ENCODE measurements at places on chromosomes 3 and 15.

DNA sequence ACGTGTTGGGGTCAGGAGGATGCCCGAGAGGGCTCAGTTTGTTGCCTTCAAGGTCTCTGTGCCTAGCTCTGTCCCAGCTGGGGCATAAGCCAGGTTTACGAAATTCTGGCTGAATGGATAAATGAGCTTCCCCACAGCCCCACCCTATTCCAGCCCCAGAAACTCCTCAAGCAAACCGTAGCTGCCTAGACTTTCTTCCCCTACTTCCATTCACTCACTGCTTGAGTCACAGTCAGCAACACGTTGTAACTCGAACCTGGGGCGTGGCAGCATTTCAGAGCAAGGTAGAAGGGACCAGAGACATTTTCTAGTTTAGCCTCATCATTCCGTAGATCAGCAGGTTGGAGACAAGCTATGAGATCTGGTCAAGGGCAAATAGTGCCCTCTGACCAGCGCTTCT is 24.2 kb downstream of the NMNAT3 start:
- DNase-seq, result no peak

- no peak for DNase-seq
Observed at GRCh38 chr15:68885070-68885469, 45.3 kb upstream of the SPESP1 start.

- no peak for DNase-seq
Observed at GRCh38 chr15:61383421-61383820, 154.3 kb upstream of the RORA start.

DNA sequence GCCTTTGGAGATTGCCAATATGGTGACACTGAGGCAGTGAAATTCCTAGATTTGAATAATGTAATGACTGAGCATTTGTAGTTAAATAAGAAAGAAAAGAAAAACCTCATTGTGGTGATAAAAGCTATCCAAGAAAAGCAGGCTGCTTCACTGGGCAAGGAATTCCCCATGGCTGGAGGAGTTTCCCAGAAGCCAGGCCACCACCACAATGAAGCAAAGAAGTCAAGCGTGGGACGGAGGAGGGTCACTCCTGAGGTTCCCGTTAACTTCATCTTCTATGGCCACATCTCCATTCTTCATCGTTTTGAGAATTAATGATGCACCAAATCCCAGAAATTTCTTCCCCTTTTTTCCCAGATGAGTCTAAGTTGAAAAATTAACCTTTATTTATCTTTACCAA is 185.8 kb upstream of the BCL6 start:
- no peak for DNase-seq

GRCh38 chr3:148309390-148310035 is 388.2 kb upstream of the AGTR1 start:
- DNase-seq, result no peak

- DNase-seq, result no peak
Observed at GRCh38 chr3:128323206-128324081, 143.2 kb downstream of the DNAJB8 start.

DNA sequence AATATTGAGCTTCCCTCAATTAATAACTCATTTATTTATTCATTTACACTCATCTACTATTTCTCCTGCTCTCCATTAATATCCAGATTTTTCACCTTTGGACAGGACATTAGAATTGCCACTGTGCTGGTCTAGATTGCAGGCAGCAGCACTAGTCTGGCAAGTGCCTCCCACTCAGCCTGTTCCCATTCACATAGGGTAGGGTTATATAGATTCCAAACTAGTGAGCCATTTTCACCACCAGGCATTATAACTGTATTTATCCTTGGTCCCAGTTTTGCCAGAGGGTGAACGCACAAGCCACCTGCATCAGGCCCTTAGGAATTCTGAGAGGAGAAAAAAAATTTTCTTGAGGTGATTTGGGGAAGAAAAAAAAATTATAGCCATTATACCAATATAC is 44.5 kb downstream of the ANAPC13 start:
- DNase-seq, result no peak

GRCh38 chr3:39137991-39138803 is 15.2 kb downstream of the CSRNP1 start:
- no peak for DNase-seq

DNA sequence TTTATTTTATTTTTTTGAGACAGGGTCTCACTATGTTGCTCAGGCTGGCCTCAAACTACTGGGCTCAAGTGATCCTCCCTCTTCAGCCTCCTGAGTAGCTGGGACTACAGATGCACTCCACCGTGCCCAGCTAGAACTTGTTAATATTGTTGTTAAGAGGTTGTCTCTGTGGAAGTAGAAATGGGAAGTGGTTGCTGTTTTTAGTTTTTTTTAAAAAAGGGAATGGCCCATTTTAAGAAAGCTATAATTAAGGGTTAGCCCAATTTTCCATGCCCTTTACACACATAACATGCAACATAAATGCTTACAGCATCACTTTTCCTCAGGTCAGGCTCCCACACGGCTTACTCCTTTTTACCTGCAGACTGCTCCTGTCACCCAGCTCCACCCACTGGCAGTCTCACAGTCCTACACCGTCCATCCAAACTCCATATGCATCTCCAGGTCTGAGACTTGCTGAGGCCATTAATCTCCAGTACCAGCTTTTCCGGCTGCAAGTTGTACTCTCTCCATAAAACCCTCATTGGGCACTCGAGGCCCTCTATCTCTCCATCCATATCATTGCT is 19.8 kb downstream of the MORC1 start:
- no peak for DNase-seq

DNA sequence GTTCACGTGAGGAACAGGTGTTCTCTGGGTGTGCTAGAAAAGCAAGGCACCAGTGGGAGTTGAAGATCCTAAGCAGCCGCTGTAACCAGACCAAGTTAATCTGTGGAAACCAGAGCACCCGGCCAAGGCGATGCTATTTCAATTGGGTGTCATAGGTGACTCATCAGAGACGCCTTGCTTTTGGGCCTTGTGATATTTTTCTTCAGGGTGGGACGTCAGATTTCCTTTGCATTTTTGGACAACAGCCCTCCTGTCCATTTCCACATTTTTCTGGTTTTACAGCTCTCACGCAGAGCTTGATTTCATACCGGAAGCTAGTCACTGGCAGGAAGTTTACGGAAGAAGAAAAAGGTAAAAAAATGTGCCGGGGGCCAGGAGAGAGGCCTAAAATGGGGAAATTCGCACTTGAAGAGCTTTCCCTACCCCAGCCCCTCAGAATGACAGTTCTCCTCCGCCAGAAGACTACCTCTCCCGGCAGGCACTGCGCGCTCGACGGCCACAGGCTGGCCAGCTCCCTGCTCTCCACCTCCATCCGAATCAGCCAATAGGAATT is 471 bp upstream of the KBTBD8 start:
- no peak for DNase-seq

GRCh38 chr15:93428150-93428549 is 339.1 kb upstream of the RGMA start:
- no peak for DNase-seq

GRCh38 chr15:92393980-92394308 is 263 bp downstream of the ST8SIA2 start:
- no peak for DNase-seq

GRCh38 chr15:55514414-55514850 is 6.4 kb upstream of the DNAAF4 start:
- DNase-seq, result no peak

- DNase-seq, result no peak
Observed at GRCh38 chr15:58348095-58348812, 83.5 kb upstream of the LIPC start.

DNA sequence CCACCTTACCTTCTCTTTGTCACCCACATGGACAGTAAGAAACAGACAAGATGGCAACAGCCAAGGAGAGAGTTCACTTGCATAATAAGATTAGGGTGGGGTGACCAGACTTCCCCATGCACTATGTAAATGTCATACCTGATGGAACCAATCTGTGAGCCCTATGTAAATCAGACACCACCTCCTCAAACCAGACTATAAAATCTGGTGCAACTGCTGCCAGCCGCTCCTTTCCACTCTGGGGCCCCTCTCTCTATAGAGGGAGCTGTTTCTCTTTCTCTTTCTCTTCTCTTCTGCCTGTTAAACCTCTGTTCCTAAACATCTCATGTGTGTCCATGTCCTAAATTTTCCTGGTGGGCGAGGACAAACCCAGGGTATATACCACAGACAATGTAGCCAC is 405.5 kb upstream of the CNTN4 start:
- no peak for DNase-seq

DNA sequence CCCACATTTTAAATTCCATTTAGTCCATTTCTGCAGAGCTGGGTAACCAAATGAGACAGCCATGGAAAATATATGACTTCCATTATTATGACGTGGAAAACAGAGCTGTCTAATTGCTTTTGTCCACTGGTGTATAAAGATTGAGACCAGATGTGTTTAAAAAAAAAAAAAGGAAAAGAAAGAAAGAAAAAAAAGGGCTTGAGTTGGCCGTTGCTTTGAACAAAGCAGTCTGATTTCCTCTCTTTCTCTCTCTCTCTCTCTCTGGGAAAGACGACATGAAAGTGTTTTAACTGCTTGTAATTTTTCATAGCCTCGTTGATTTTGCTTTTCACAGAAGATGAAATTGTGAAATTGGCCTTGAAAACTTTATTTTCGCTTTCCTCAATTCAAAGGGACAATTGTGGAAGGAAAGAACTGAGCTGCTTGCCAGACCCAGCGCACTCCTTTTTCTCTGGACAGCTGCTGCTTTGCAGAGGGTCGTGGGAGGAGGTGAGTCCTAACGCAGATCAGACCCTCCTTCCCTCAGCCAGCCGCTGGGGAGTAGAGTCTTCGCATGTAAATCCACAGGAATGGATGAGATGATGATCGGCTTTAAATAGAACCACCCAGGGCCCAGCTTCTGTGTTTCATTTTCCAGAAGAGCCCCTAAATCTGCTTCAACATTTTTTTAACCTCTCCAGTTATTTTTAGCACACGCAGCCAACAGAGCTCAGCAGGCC is 42.8 kb upstream of the UBE2E1 start:
- DNase-seq, result no peak

DNA sequence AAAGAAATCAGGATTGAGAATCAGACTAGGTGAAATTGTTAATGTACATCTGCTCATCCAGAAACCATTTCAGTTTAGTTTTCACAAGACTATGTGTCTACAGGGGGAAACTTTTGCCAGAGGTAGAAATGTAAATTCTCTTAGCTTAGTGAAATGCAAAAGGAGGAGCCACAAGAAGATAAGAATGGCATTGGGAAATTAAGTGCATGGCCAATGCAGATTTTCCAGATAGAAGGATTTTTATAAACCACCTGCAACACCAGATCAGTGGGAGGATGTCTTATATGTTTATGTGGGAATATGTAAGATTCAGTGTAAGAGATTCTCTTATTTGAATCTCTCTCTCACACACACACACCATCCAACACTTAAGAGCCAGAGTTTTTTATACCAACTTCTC is 67.2 kb downstream of the HMG20A start:
- DNase-seq, result no peak

- no peak for DNase-seq
Observed at GRCh38 chr3:45684327-45684892, 4.8 kb upstream of the SACM1L start.

- DNase-seq, result no peak
Observed at GRCh38 chr15:75007216-75007615, 11.9 kb downstream of the SCAMP5 start.

- no peak for DNase-seq
Observed at GRCh38 chr3:149667576-149667975, 9.8 kb upstream of the WWTR1 start.

DNA sequence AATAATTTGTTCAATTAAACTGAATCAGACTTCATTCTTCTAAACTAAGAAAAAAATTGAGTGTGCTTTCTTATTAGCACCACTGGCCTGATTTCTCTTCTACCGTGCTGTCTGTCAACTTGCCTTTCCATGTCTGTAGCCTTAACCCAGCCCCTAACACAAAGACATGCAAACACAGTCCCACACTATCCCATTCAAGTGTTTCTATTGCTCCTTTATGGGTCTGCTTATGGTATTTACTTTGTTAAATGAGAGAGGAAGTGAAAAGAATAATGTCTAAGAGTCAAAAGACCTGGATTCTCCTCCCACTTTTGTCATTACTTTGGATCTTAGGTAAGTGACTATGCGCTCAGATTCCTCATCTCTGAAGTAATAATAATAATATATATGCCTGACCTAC is 55.3 kb downstream of the GTF2E1 start:
- DNase-seq, result no peak

- no peak for DNase-seq
Observed at GRCh38 chr15:85120351-85121113, 138.9 kb downstream of the PDE8A start.

DNA sequence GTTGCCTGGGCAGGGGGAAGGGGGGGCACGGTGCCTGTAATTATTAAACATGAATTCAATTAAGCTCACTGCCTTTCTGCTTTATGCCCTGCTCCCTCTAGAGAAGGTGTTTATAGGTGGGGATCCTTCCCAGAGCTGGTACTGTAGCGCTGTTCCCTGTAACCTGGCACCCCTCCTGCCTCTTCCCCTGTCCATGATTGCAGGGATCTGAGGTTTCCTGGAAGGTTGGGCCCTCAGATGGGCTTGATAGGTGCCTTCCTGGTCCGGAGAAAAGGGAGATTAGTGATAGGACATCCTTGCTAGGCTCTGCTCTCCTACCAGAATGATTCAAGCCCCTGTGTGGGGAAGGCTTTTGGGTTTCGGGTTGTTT is 2.1 kb upstream of the FAM131A start:
- DNase-seq, result no peak

DNA sequence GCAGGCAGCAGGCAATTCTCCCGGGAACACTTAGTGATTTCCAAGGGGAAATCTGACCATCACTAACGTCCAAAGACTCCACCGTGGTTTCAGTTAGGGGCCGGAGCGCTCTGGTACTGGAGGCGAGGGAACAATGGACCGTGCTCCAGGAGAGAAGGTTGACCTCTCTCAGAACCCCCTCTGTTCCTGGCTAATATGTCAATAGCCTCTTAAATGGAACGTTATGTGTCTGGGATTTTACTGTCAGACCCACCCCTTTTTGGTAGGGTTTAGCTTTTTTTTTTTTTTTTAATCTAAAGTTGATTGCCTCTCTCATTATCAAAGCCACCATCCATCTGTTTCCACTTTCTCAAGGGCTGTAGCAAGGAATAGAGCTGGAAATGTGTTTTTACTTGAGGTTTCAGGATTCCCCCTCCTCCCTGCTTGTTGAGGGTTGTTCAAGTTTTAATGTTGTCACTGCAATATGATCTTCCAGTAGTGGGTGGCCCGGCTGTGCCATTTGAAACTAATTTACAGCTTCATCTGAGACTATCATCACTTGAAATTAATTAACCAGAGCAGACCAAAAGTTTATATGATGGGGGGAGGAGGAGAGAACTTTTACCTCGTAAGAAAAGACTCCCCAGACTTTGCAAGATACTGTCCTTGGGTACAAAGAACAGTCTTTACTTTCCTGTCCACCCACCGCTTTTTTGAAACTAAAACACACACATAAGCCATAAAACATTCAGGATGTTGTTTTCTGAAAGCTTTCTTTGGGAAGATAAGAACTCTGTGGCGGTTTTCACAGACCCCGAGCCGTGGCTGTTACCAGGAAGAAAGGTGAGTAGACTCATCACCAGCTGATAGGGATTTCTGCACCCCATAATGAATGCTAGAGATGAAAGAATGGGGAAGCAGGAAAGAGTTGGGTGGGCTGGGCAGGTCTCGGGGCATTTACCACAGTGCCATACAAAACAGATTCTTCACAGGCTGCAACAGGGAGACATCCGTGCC is 187.8 kb downstream of the UACA start:
- no peak for DNase-seq

Data from activated gamma-delta T cell treated with anti-CD3 and anti-CD28 coated beads, Interleukin-2, amount 50 U/mL, for 16 hours (primary cell).